ENCODE measurements at places on chromosomes 16 and 17.

DNA sequence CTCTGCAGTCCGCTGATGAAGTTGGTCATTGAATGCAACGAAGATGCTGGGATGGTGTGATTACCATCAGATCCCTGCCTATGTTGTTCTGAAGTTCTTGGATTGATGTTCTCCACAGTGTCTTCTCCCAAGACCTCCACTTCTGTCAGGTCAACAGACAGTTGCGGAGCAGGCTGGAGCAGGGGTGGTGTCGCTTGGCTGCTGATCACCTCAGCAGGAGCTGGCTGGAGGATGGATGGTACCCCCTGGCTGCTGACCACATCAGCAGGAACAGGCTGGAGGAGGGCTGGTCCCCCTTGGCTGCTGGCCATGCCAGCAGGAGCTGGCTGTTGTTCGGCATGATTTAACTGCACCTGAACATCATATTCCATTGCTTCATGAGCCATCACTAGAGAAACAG, 5.6 kb downstream of the RFWD3 start:
- DNase-seq: no peak

DNA sequence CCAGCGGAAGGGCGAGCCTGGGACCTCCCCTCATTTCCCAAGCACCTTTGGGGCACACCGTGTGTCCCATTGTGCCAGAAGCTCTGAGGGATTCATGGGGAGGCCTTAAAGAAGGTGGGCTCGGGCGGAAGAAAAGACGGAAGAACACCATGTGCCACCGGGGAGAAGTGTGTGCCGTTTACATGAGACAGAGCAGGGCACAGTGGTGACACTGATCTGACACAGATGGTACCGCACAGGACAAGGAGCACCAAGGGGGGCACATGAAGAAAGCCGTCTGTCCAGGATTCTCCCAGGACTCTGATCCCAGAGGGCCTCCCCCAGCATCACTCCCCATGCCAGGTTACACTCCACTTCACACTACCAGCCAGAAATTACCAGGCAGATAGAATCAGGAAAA, 128.7 kb upstream of the CHMP6 start:
- no peak for DNase-seq

GRCh38 chr17:15935891-15936290, 9.0 kb upstream of the ADORA2B start:
- DNase-seq: no peak

GRCh38 chr16:4347010-4347409, 4.1 kb downstream of the PAM16 start:
- no peak for DNase-seq

DNA sequence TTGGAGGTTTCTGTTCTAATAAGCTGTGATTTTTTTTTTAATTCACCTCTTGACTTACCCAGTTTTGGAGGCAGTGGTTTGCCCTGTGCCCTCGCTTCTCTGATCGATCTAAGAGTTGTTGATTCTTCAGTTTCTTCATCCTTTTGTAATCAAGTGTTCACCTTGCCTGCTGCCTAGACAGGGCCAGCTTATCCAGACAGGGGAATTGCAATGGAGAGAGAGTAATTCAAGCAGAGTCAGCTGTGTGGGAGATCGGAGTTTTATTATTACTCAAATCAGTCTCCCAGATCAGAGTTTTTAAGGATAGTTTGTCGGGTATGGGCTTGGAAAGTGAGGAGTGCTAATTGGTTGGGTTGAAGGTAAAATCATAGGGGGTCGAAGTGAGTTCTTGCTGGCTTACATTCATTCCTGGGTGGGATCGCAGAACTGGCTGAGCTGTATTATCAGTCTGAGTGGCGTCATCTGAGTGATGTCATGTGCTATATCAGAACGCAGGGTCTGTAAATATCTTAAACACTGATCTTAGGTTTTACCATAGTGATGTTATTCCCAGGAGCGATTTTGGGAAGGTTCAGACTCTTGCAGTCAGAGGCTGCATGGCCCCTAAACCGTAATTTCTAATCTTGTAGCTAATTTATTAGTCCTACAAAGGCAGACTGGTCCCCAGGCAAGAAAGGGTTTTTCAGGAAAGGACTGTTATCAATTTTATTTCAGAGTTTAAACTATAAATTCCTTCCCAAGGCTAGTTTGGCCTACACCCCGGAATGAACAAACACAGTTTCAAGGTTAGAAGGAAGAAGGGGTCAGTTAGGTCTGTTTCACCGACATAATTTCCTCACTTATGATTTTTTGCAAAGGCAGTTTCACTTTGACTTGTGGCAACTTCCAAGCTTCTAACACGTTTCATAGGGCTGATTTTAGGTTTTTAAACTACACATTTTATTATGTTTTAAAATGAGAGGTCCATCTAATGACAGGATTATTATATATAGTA, 21.5 kb upstream of the KCNJ16 start:
- no peak for DNase-seq

DNA sequence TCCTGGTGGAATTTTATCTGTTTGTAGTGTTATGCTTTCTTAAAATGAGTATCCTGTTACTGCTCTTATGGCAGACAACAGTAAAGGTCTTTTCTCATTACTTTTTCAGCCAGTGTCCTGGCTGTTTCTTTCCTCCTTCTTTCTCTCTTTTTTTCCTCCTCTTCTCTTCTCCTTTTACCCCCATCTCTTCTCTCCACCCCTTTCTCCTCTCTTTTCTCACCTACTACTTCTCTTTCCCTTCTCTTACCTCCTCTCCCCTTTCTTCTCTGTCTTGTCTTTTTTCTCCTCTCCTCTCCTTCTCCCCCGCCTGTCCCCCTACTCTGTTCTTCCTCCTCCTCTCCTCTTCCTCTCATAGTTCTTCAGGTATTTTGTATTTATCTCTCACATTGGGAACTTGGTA, 48.9 kb downstream of the CPD start:
- DNase-seq: no peak

- no peak for DNase-seq
Observed at GRCh38 chr17:74757502-74757901, 9.1 kb downstream of the NHERF1 start.

- no peak for DNase-seq
Observed at GRCh38 chr17:82003411-82004381, 19.0 kb downstream of the CENPX start.

GRCh38 chr16:82056550-82056896, 21.5 kb downstream of the HSD17B2 start:
- DNase-seq: no peak

DNA sequence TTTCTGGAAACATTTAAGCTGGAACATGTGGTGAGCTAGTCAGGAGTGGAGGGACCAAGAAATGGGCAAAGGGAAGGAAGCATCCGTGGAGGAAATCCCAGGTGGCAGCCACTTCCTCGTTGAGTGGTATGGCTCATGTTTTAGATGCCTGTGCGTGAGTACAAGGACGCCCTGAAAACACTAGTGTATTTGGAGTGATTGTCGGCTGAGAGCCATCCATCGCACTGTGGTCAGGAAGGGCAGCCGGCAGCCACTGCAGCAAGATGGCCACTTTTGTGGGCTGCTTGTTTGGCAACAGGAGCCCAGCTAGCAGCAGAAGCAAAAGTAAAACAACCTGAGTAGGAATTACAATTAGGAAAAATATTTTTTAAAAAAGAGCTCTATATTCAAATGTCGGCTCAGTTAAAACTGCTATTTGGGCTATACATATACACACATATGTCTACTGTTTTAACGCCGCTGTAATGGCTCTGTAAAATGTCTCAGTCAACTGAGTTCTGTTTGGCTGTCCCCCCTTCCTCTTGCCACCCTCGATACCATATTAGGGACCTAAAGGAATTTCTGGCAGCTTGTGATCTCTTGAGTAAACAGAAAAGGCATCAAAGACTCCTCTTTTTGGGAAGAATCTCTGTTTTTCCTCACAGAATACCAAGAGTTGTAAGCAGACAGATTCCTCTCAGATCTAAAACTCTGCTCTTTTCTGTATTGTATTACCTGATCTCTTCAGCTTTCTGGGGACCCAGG, 39.2 kb downstream of the BRD7 start:
- no peak for DNase-seq

DNA sequence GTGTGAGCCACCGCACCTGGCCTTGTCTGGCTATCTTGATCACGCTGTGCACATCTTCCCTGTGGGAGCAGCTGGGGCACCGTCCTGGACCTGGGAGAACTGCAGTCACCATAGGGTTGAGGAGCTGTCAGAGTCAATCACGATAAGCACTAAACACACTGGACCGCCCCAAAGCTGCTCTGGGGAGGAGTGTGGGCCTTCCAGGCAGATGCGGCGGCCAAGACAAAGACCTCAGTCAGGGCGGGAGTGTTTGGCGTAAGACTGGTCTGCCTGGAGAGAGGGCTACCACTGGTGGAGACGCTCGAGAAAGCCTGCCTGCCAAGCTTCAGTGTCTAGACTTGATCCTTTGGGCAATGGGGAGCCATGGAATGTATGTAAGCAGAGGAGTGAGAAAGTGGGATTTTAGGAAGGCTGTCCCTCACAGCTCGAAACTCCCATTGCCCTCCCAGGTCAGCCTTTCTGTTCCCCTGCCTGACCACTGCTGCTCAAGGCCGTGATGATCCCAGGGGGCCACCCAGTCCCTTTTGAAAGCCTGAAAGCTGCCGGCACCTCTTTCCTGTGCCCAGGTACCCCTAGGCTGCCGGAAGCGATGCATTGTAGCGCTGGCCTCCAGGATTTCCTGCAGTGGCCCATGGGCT, 29.3 kb upstream of the CIBAR2 start:
- DNase-seq: no peak

DNA sequence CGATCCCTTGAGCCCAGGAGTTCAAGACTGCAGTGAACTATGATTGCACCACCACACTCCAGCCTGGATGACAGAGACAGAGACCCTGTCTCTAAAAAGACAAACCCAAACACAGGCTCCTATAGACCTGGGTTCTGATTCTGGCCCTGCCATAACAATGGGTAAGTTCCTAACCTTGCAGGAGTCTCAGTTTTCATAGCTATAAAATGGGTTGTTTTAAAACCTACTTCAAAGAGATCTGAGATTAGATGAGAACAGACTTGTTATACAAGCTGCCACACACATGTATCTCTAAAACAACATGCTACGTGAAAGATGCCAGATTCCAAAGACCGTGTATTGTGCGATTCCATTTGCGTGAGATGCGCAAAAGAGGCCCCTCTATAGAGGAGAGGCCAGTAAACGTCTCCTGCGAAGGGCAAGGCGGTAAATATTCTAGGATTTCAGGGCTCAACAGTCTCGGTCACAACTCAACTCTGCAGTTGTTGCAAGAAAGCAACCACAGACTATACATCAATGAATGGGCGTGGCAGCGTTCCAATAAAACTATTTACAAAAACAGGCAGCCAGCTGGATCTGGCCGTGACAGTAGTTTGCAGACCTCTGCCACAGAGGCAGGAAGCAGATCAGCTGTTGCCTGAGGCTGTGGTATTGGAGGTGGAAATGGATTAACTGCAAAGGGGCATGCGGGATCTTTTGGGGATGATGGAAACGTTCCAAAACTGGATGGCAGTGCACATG, 5.9 kb downstream of the CORO7 start:
- no peak for DNase-seq

GRCh38 chr17:45135192-45135977, at the start of gene ACBD4:
ACBD4 (plus strand) TSS chr17:45135687; CDS start chr17:45136145, 458 bp downstream.
- peak; percentile 88 for DNase-seq

GRCh38 chr16:10509534-10510025, 70.8 kb downstream of the EMP2 start:
- DNase-seq: no peak

- DNase-seq: no peak
Observed at GRCh38 chr16:8286348-8286747, 304.0 kb downstream of the TMEM114 start.

- no peak for DNase-seq
Observed at GRCh38 chr17:73028299-73028755, 64.2 kb downstream of the SLC39A11 start.

Data from NCI-H510A (cell line).